MCF 10A (cell line): ENCODE measurements at places on chromosomes 3 and 15.

DNA sequence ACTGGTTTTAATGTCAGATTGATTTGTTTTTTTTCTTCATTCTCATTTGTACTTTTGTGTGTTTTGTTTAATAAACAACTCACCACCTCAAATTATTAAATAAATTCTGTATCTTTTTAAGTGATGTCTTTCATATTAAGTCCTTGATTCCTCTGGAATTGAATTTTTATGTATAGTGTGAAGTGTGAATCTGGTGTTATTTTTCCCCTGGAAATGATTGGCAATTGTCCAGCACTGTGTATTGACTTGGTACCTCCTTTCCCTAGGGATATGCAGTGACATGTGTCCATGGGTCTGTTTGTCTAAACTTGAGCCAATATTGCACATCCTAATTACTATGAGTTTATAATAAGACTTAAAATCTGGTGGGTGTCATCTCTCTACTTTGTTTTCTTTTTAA is 2.1 kb downstream of the RNU5B-1 start:
- no peak for DNase-seq

DNA sequence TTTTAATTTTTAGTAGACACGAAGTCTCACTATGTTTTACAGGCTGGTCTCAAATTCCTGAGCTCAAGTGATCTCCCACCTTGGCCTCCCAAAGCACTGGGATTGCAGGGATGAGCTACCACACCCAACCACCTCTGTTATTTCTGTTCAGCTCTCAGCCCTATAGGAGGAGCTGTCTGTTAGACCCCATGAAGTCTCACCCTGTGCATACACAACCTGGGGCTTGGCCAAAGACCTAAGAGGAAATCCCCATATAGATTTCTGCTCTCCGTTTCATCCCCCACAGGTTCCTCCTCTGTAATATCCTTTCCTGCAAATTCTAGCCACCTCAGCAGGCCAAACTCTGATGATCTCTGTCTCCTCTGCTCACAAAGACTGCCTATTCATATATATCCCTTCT is 56.6 kb upstream of the CTDSPL2 start:
- no peak for DNase-seq

GRCh38 chr3:46466273-46466672 is 1.6 kb upstream of the LTF start:
- no peak for DNase-seq

DNA sequence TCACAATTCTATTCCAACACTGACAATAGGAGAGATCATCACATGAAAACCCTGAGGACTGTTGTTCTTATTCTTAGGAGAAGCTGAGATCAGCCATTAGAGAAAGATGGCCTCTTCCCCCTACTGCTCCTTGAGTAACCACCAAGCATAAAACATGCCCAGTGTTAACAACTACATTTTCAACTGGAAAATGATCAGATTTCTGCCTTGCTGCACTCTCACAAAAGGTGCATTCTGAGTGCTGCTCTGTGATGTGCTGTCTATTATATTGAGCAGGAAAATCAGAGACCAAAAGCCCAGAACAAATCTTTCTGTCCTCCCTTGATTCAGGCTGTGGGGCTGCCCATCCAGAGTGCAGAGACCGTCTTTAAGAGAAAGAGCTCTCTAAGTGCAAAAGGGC is 304.6 kb upstream of the TRIM42 start:
- no peak for DNase-seq

DNA sequence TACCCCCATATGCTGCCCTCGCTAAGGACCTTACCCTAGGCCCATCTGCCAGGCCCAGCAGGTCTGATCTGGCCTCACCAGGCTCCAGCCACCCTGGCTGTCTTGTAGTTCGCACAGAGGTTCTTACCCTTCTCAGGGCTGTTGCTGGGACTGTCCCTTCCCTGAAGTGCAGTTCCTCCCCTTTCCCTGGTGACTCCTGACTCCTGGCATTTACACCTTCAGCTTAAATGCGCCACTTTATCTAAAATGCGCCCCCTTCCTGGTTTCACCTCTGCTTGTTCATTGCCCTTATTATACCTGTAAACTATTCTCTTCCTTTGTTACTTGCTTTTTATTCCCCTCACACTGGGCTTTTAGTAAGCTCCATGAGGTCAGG is 835 bp upstream of the TTLL3 start:
- DNase-seq: no peak

DNA sequence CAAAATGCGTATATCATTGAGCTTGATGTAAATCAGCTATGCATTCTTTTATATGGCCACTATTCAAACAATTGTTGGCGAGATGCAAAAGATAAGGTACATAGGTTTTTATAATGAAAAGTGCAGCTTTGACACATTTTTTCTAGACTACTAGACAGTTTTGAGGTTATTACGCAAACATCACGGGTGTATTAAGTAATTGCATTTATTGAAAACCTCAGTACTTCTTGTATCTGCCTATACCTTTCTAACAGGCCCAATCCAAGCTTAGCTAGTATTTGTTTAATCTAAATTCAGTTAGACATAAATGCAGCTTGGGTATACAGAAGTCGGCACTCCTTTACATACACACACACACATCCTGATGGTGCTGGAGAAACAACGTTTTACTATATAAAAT is 2.7 kb downstream of the SPESP1 start:
- DNase-seq: peak; percentile 29
